ENCODE measurements at places on chromosomes 11 and 22.

GRCh38 chr11:115051938-115052590 is 373.7 kb downstream of the NXPE2 start:
- no peak overlapping the region for H3K27ac ChIP-seq
- H3K4me1 ChIP-seq, result no peaks in the 10 kb centered on the region
- DNase-seq, result no peak
- H3K4me3 ChIP-seq, result no peak overlapping the region

GRCh38 chr22:19766511-19767426 is 6.2 kb downstream of the TBX1 start:
- peak overlapping the region; percentile 56 for H3K4me3 ChIP-seq
- DNase-seq, result no peak
- peaks cover 29% of the 10 kb centered on the region for H3K4me1 ChIP-seq
- H3K27me3 ChIP-seq, result peaks cover 88% of the 10 kb centered on the region

- peaks cover 38% of the 10 kb centered on the region for H3K27me3 ChIP-seq
- no peak overlapping the region for H3K4me3 ChIP-seq
Measured at GRCh38 chr11:130458410-130458729, 9.9 kb downstream of the ADAMTS15 start.

- H3K36me3 ChIP-seq, result no peaks in the 10 kb centered on the region
- DNase-seq, result no peak
- no peak overlapping the region for H3K27ac ChIP-seq
- H3K4me1 ChIP-seq, result no peaks in the 10 kb centered on the region
- no peak overlapping the region for H3K4me3 ChIP-seq
Measured at GRCh38 chr11:96704847-96705246, 315.0 kb downstream of the JRKL start.

DNA sequence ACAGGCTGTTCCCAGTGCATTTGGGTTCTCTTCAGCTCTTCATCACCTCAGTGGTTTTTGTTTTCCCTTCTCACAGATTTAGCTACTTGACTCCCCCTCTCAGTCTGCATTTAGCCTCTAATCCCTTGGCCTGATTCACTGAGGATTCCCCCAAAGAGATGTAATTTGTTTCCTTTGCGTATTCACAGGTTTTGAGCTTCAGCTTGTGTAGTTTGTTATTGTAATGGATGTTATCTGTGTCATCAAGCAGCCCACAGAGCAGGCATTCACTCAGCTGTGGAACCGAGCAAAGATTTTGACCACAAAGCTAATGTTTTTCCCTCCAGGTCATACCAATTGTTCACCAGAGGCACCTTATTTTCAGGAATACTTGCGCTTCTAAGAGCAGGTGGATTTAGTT is 6.4 kb upstream of the ME3 start:
- no peak for DNase-seq
- peaks cover 3% of the 10 kb centered on the region for H3K4me1 ChIP-seq
- H3K4me3 ChIP-seq, result no peak overlapping the region
- H3K27ac ChIP-seq, result no peak overlapping the region

- H3K4me3 ChIP-seq, result no peak overlapping the region
- H3K27ac ChIP-seq, result no peak overlapping the region
- DNase-seq, result no peak
Measured at GRCh38 chr22:49815641-49816091, 12.0 kb downstream of the BRD1 start.

DNA sequence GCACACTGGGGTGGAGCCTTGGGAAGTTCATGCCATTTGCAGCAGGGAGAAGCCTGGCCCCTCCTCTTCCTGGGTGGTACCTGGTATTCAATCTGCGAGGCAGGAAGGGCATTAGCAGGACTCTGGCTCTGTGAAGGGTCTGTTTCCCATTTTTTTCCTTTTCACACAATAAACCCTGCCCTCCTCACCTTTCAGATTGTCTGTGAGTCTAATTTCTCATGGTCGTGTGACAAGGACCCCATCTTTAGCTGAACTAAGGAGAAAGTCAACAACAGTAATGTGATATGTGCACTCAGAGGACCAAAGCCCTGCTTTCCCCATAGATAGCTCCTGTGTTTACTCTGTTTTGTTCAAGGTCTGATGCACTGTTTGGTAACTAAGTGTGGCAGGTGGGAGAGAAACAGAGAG is 26.6 kb upstream of the CASP4 start:
- H3K36me3 ChIP-seq, result no peaks in the 10 kb centered on the region
- H3K27me3 ChIP-seq, result no peaks in the 10 kb centered on the region
- H3K4me1 ChIP-seq, result no peaks in the 10 kb centered on the region
- no peak for DNase-seq
- H3K4me3 ChIP-seq, result no peak overlapping the region

DNA sequence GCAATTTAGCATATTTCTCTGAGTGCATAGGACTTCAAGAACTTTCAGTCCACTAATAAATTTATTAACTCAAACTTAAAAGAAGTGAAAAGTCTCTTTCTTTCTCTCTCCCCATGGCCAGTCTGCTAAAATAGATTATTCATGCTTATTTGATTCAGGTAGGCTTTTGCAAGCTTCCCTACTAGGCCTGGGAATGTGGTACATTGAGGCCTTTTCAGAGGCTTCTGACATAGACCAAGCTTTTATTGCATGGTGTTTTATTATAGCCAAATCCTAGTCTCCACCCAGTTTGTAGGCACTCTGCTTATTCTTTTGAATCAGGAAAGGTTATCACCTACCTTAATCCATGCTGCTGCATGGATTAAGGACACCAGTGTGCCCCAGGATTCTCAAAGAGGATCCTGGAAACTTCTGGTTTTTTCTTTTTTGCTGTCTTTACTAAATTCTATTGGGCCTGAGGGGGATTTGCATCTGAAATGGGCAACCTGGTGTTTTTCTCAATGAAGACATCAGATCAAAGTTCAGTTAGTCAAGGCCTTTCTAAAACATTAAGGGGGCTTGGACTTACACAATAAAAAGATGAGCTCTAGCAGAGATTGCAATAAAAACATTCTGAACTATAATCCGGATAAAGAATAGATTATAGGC is 92.2 kb downstream of the ELP4 start:
- no peak for DNase-seq
- no peak overlapping the region for H3K4me3 ChIP-seq
- no peaks in the 10 kb centered on the region for H3K4me1 ChIP-seq
- peaks cover 20% of the 10 kb centered on the region for H3K36me3 ChIP-seq
- H3K27me3 ChIP-seq, result no peaks in the 10 kb centered on the region
- H3K27ac ChIP-seq, result no peak overlapping the region

GRCh38 chr11:20158597-20159257 is 1.5 kb downstream of the DBX1 start:
- H3K4me1 ChIP-seq, result peaks cover 41% of the 10 kb centered on the region
- H3K27ac ChIP-seq, result peak overlapping the region; percentile 95
- peak overlapping the region; percentile 51 for H3K4me3 ChIP-seq

DNA sequence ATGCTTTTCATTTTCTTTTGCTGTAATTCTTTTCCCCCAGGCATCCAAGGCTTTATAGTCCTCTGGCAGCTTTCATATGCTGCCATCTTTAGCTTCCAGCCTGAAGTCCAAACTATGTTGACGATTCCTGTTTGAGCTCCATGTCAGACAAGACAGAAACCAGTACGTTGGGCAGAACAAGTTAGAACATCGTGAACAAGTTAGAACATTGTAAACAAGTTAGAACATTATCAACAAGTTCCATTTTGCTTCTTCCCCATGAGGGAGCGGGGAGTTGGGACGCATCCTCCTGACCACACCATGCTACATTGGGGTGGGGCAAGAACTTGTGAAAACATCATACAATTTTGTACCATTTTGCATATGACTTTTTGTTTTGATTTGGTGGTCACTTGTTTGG is 23.9 kb downstream of the GLB1L2 start:
- peaks cover 34% of the 10 kb centered on the region for H3K27me3 ChIP-seq
- no peak for DNase-seq
- no peak overlapping the region for H3K27ac ChIP-seq
- peaks cover 5% of the 10 kb centered on the region for H3K4me1 ChIP-seq

DNA sequence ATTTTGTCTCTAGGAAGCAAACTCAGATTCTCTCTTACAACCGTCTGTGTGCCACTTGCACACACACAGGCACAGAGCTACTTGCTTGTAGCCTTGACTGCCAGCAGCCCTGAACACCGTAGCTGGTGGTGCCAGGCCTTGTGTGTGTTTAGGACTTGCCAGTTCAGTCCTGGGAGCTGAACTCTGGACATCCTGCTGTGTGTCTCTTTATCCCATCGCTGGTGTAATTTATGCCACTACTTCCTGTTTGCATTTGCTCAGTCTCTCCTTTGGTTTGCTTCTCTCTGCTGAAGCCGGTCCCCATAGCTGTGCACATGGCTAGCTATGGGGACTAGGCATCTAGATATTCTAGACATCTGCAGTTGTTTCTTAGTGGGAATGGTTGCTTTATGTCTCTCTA is 24.0 kb downstream of the MARK2 start:
- H3K4me3 ChIP-seq, result no peak overlapping the region
- no peaks in the 10 kb centered on the region for H3K27me3 ChIP-seq
- H3K27ac ChIP-seq, result peak overlapping the region; percentile 48
- H3K36me3 ChIP-seq, result peaks cover 36% of the 10 kb centered on the region
- DNase-seq, result no peak

DNA sequence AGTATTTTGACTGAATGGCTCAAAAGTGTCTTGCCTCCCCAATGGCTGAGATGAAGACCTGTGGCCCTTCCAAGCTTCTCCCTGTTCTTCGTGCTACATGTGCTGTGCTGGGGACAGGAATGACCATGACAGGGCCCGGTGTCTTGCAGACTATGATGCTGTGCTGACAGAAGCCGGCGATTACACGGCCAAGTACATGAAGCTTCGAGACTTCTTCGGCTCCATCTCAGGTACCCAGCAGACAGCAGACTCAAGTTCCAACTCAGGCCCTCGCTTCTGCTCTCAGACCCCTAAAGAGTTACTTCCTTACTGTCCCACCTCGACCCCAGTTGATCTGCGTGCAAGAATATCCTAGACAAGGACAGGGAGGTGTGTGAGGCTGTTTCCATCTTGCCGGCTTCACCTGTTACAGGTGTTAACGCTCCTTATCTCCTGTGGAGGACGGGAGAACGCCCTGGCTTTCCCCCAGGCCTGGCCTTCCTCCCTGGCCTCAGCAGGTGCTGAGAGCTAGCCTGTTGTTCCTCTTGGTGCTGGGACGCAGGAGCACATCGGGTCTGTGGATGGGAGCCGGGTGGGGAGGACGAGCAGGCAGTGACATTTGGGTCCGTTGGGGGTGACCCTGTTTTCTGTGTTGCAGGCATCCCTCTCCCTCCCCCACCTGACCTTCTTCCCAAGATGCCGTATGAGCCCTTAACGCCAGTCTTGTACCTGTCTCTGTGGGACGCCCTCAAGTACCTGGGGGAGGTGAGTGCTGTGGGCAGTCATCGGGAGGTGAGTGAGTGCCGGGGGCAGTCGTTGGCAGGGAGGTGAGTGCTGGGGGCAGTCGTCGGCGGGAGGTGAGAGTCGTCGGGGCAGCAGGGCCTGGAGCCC is 38.1 kb downstream of the GLB1L2 start:
- H3K27me3 ChIP-seq, result peaks cover 5% of the 10 kb centered on the region
- peak overlapping the region; percentile 42 for H3K27ac ChIP-seq
- no peaks in the 10 kb centered on the region for H3K4me1 ChIP-seq
- peaks cover 4% of the 10 kb centered on the region for H3K36me3 ChIP-seq
- no peak for DNase-seq
- H3K4me3 ChIP-seq, result no peak overlapping the region
